Bronchial epithelial cell (primary cell): ENCODE measurements at places on chromosomes 7 and 10.

DNA sequence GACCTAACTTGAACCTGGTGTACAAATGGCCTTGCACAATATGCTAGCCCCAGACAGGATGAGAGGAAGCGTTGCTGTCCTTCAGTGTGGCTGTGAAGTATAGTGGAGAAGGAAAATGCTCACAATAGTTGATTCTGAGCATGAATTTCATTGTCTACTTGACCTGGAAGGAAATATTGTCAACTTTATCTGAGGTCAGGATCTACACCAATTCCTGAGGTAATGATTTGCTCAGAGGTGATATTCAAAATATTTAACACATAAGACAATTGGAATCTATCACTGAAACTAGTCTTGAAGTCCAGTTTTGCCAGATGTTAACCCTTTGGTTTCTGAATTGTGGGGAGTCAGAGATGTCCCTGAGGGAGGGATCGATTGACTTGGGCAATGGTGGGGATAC, 20.9 kb upstream of the ICA1 start:
- no peak for DNase-seq

DNA sequence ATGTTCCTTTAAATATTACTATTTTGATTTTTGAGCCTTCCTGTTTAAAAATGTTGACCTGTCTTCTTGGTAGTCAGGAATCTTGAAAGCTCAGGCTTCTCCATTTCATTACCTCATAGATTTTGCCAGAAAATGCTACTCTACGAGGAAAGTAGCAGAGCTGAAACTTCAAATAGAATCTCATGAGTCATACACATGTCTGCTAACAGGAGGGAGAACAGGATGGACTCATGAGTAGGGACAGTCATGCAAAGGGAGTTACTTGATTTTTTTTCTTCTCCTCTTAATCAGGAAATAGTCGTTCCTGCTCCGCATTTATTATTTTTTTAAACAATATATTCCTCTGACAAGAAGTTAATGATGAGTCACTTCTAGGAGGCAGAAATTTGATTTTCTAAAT, 37.0 kb upstream of the MINDY3 start:
- DNase-seq = peak; percentile 57

DNA sequence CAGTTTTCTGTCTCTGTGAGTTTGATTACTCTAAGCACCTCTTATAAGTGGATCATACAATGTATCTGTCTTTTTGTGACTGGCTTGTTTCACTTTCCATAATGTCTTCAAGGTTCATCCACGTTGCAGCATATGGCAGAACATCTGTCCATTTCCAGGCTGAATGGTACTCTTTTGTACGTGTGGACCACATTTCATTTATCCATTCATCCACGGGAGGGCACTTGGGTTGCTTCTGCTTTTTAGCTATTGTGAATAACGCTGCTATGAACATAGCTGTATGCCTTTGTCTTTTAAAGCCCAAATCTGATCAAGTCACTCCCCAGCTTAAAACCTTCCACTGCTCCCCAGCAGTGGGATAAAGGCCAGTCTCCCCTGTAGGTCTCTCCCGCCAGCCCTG, 31.5 kb downstream of the EGFR start:
- DNase-seq = no peak

- DNase-seq = no peak
Measured at GRCh38 chr10:11573497-11573896, 38.0 kb downstream of the USP6NL start.

DNA sequence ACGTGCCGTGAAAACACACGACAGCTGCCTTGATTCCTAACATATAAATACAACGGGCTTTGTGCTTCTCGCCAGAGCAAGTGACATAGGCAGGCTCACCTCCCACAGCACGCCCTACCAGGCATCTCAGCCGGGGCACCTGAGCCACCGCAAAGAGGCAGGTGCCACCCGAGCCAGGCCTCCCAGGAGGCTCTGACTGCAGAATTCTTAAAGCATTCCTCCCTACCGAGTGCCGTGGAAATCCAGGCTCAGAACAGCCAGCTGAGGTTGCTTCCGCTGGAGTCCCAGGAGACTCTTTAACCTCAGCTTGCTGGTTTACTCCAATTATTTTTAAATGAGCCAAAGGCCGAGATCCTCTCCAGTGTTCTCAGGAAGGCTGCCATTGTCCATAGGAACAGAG, 206.5 kb downstream of the USP6NL start:
- no peak for DNase-seq

- DNase-seq = no peak
Measured at GRCh38 chr10:126392469-126392868, 4.2 kb upstream of the ADAM12 start.

- no peak for DNase-seq
Measured at GRCh38 chr7:135186841-135187253, 16.3 kb upstream of the CYREN start.

DNA sequence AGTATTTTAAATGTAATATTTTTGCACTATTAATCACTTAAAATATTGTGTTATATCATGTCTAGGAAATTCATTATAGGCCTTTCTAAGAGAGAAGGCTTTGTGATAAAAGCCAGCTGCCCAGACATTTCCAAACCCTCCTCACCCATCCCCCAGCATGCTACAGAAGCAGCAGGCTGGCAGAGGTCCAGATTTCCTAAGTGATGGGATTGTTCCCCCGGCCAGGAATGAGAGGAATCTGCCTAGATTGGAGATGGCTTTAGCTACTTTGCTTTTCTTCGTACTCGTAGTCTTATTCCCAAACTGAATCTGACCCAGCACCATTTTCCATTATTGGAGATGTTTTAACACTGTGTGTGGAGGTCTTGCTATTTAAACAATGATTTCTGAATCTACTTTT, 29.4 kb downstream of the CDK14 start:
- no peak for DNase-seq

DNA sequence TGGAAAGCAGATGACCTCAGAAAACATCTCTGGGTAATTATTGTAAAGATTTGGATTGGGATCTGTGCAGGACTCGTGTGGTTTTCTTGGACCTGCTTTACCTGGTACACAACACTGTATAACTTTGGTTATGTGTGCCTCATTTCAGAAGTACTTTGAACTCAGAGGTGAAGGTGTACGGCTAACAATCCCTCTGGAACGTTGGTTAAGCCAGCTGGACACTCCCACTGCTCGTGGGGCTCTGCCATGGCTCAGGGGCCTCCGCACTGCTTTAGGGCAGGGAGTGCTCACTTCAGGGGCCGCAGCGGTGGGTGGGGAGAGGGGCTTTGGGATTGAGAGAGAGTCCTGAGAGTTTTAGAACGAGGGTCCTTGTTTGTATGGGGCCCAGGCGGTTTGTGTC, 13.5 kb downstream of the DYNC2I1 start:
- DNase-seq = no peak

- no peak for DNase-seq
Measured at GRCh38 chr10:131710142-131710861, 190.5 kb upstream of the PPP2R2D start.

- DNase-seq = peak; percentile 98
Measured at GRCh38 chr10:100006243-100006886, 3.4 kb downstream of the DNMBP start.

DNA sequence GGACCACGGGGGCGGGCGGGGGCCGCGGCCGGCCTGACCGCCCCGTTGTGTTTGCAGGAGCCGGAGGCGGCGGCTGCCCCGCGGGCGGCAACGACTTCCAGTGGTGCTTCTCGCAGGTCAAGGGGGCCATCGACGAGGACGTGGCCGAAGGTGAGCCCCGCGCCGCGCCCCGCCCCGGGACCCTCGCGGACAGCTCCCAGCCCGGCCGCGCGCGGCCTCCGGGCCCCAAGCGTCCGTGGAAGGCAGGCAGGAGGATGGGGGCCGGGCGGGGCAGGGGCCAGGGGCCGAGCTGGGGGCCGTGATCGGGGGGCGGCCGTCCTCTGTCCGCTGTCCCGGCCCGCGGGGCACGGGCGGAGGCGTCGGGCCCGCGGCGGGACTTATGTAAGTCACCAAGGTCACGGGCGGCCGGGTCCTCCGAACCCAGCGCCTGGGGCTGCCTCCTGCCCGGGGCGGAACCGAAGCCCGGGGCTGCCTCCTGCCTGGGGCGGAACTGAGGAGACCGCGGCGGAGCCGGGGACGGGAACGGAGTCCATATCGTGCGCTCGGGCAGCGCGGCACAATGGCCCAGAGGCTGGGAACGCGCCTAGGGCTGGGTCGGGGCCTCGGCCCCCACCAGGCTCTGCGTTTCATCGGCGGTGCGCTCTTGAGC, 497 bp downstream of the PPP2R2D start:
- no peak for DNase-seq

DNA sequence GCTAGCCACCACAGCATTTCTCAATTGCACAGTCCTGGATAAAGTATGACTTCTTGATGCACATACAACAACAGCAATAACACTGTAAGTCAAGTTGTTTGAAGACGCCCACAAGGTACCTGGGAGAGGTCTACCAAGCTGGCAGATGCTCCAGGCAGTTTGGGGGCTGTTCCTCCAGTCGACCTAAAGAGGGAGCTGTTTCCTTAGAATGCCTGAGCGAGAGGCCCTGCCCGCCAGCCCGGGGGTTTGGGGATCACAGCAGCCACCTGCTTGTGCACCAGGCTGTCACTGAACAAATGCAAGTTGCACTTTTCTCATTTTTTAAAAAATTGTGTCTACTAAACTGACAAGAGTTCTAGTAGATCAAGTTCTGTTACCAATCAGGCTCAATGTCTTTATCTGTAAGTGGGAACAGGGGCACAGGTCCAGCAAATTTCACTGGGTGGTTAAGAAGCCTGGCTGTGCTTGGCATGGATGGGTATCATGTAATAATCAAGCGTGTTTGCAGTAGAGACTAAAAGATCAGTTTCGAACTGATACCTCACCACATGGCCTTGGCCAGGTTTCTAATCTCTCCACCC, 193.8 kb upstream of the ADO start:
- DNase-seq = peak; percentile 46

DNA sequence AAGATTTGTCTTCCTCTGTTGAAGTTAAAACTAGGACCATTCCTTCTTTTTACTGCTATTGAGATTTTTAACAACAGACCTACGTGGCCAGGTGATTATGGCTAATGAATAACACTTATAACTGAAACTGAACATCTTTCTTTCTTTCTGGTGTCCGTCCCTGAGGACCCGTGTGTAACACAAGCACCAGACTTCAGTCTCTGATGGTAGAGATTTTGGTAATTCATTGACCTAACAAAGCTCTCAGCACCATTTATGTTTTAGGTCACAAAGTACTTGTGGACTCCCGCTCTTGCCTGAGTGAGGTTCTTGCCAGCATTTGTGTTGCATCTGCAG, 40.4 kb upstream of the TMEM229A start:
- DNase-seq = no peak

- no peak for DNase-seq
Measured at GRCh38 chr10:25505466-25505865, 330.7 kb downstream of the GPR158 start.

DNA sequence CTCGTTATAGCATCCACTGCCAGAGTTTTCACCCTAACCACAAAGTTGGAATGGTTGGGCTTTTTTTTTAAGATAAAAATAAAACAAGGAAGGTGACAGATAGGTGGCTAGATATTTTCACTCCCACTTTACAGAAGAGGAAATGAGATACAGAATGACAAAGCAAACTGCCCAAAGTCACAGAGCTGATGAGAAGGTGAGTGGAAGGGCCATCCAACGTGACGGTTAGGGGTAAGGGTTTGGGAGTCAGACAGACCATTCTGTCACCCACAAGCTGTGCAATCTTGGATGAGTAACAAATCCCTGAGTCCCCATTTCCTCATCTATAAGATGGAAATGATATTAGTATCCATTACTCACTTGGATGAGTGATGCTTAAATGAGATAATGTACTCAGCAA, 106.9 kb upstream of the PDLIM1 start:
- peak; percentile 52 for DNase-seq

DNA sequence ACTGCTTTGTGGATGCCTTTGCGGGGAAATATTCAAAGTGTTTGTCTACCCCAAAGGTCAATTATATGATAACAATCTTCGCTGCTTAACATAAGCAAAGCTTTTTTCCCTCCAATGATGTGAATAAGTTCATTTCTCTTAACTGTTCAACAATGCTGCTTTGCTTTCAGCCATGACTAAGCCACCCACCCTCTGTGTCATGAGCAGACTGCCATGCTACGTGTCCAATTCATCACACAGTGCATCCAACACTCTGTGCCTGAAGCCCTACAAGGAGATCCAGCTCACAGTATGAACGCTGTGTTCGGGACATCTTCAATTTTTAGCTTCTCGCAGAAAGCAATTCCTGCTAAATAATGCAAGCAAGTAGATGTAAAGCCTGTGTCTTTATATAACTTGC, 5.7 kb upstream of the TAS2R40 start:
- DNase-seq = peak; percentile 58
